ENCODE measurements at places on chromosomes 3 and 15.

- no peak for DNase-seq
Observed at GRCh38 chr3:59302442-59302841, 252.6 kb upstream of the CFAP20DC start.

DNA sequence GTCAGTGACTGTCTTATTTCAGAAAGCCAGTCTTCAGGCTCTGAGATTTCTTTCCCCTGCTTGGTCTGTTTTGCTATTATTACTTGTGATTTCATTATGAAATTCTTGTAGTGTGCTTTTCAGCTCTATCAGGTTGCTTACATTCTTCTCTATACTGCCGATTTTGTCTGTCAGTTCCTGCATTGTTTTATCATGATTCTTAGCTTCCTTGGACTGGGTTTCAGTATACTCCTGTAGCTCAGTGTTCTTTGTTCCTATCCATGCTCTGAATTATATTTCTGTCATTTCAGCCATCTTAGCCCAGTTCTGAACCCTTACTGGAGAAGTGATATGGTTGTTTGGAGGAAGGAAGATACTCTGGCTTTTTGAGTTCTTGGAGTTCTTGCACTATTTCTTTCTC lies 40.5 kb downstream of the CEP63 start:
- DNase-seq, result no peak

- DNase-seq, result no peak
Observed at GRCh38 chr3:127706785-127707351, 34.1 kb downstream of the ABTB1 start.

- no peak for DNase-seq
Observed at GRCh38 chr15:50945725-50946124, 37.2 kb downstream of the AP4E1 start.

GRCh38 chr3:57783186-57784088 lies 27.3 kb downstream of the SLMAP start:
- DNase-seq, result no peak

- DNase-seq, result no peak
Observed at GRCh38 chr15:82566690-82567089, 26.4 kb upstream of the RPS17 start.

GRCh38 chr3:152839511-152839910 lies 4.6 kb downstream of the P2RY1 start:
- no peak for DNase-seq

- DNase-seq, result no peak
Observed at GRCh38 chr3:119870512-119870911, 88.6 kb downstream of the NR1I2 start.

GRCh38 chr3:115660646-115661337 lies 37.5 kb downstream of the GAP43 start:
- no peak for DNase-seq

- no peak for DNase-seq
Observed at GRCh38 chr3:151900884-151901643, 27.6 kb downstream of the SUCNR1 start.

DNA sequence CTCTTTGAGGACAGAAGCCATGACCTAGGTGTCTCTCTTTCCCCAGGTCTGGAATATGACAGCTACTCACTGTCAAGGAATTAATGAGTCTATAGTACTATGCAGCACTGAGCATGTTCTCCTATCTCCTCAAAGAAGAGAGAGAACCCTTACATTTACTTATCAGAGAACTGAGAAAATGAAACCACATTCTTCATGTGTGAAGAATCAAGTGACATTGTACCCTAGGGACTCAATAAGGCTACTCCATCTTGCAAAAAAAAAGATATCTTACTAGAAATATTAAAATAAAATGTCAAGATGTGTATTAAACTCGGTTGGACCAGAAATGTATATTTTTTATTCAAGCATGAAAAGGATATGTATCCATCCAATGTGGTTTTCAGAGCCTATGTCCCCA lies 133.2 kb upstream of the COL8A1 start:
- no peak for DNase-seq

GRCh38 chr3:29245441-29245840 lies 35.4 kb upstream of the RBMS3 start:
- no peak for DNase-seq

GRCh38 chr3:44795197-44795596 lies 33.6 kb downstream of the KIF15 start:
- DNase-seq, result no peak

- no peak for DNase-seq
Observed at GRCh38 chr3:123733805-123734526, 149.1 kb upstream of the HACD2 start.

GRCh38 chr15:23670970-23671369 lies 16.1 kb downstream of the NDN start:
- DNase-seq, result no peak

DNA sequence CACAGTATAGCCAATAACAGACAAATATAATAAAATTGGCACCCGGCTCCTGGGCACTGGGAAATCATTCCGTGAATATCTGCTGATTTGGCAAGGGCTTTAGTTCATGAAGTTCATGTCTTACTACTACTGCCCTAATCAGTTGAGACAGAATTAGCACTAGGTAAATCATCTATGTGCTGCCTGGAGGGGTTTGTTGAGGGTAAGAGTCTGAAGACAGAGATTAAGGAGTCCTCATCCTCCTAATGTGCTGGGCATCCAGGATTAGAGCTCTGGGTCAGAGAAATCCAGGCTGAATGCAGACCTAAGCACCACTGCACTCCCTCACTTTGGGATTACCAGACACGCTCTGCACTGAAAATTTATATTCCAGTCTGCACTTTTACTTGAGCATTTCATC lies 2.0 kb downstream of the SAMD7 start:
- DNase-seq, result no peak

GRCh38 chr3:25897019-25897418 lies 107.1 kb downstream of the OXSM start:
- no peak for DNase-seq

- DNase-seq, result no peak
Observed at GRCh38 chr3:55194376-55194775, 266.5 kb upstream of the LRTM1 start.

DNA sequence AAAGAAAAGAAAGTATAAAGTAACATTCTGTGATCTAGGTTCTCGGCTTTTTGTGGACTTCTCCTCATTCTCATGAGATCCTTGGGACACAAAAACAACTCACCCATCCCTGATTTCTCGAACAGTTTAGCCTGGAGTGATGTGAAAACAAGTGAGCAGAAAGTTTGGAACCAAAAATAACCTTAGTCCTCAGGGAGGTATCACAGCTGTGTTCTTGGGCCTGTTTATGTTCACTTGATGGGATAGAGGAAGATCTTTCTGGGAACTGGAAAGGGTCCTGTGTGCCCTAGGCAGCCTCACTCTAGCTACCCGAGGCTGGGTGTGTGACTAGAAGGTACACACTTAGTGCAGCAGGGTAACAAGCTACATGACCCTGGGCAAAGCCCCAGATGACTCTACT lies 308.8 kb upstream of the PDZRN3 start:
- no peak for DNase-seq

DNA sequence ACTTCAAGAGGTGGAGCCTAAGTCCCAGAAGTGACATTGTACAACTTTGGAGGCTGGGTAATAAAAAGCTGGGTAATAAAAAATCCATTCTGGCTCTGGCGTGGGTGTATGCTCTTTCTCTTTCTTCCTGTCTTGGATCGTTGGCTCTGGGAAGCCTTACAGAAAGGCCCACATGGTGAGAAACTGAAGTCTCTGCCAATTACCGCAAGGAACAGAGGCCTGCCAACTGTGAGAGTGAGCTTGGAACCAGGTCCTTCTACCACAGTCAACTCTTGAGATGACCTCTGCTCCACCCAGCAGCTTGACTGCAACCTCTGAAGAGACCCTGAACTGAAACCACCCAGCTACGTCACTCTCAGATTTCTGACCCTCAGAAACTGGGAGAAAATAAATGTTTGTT lies 51.0 kb downstream of the NR2F2 start:
- DNase-seq, result no peak

GRCh38 chr3:101976473-101976872 lies 127.2 kb downstream of the NFKBIZ start:
- DNase-seq, result no peak

- no peak for DNase-seq
Observed at GRCh38 chr3:4714045-4714444, 220.9 kb downstream of the ITPR1 start.

- DNase-seq, result no peak
Observed at GRCh38 chr3:150372320-150372719, 35.8 kb upstream of the TSC22D2 start.

- DNase-seq, result no peak
Observed at GRCh38 chr15:97014001-97014400, 683.5 kb downstream of the NR2F2 start.

DNA sequence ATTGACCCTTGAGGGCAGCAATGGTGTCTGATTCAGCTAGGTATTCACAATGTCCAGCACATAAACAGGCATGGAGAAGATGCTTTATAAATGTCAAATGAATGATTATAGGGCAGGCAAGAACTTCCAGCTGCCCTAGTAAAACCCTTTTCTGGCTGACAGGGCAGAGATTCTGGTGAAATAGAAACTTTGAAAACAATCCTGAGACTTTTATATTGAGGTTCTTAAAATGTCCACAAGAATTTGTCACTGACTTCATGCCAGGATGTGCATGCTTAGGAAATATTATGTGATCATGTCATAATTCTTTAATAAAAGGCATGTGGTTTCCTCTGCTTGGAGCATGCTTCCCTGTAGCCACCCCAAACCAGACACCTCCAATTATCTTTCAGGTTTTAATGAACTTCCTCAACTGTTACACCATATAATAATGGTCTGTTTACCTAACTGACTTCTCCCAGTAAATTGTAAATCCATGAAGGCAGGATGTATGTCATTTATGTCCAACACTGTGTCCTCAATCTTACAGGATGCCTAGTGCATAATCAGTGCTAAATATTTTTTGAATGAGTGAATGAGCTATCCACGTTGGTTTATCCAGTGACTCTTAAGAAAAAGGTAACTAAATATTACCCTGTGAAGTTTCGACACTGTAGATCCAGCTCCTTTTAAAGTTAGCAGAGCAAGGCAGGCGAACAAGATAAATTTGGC lies 43.4 kb upstream of the CLRN1 start:
- DNase-seq, result no peak

DNA sequence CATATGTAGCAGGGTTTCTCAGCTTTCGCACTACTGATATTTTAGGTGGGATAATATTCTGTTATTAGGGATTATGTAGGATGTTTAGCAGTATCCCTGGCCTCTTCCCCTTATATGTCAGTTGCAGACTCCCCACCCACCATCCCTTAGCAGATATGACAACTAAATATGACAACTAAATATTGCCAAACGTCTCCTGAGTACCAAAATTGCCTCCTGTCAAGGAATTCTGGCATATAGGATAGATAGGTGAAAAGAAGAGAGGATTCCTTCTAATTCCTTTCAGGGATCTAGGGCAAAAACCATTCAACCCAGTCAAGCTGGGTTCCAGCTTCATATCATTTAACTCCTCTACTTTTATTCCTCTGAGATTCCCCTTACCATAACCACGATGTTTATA lies 759.8 kb downstream of the AGBL1 start:
- DNase-seq, result no peak

- no peak for DNase-seq
Observed at GRCh38 chr3:76369170-76369569, 583.8 kb upstream of the ZNF717 start.

GRCh38 chr3:58260261-58260731 lies 22.7 kb downstream of the ABHD6 start:
- peak; percentile 39 for DNase-seq

GRCh38 chr15:93664213-93664956 lies 567.0 kb upstream of the MCTP2 start:
- DNase-seq, result no peak

DNA sequence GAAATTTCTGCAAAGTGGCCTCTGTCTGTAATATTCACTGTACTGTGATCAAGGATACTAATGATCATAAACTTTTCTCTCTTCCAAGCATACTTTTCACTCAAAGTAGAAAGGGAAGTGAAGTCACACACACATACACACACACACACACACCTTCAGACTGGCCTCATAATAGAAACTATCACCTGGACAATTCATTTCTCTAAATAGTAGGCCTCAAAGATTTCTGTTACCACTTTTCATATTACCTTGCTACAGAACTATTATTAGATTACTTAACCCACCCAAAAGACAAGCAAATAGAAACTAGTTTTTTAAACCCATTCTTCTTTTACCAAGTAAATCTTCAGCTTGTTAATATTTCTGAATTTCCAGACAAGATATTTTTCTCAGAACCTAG lies 12.2 kb downstream of the CPB1 start:
- no peak for DNase-seq

DNA sequence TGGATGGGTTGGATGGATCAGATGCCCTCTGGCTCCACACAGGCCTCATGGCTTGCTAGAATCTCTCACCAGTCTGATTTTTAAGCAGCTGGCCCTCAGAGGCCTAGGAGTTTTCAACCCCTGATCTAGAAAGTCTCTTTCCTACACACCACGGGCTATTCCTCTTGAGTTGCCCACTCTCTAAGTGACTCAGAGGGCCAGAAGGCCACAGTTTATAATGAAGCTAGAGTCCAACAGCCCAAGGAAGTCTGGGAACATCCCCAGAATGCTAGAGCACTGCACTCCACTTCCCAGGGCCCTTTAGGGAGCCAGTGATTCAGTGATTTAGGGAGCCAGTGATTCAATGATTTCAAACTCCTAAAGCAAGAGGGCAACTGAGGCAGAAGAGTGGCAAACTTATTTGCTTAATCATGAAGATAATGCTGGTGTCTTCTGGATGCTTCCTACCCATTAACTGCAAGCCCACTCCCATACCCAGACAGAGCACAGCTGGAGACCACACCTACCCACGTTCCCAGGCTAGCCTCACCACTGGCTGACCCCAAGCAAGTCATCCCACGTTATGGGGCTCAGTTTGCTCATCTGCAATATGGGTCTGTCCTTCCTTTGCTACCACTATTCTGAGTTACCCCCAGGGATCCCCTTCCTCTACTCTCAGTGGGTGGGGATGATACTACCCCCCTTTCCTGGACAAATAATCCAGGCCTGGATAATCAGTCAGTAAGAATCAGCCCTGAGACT lies 36.7 kb downstream of the ABTB1 start:
- DNase-seq, result no peak

GRCh38 chr3:63042833-63043232 lies 167.6 kb upstream of the CADPS start:
- no peak for DNase-seq

- DNase-seq, result no peak
Observed at GRCh38 chr3:69121513-69121912, 882 bp downstream of the LMOD3 start.

DNA sequence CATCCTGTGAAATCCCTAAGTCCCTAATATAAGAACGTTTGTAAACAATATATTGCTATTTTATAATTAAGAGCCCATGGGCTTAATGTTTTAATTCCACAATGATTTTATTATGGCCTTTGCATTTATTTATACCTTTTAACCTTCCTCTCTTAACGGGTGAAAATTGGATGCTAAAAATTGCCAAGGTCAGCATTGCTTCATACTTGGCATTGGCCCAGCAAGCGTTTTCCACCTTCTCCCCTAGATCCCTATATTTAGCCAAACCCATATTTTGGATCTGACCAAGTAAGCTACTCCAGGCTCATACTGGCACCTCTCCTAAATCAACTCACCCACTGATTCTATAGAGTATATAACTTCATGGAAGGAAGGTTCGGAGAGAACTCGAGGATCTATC lies 188.0 kb upstream of the NR2F2 start:
- no peak for DNase-seq
